ENCODE measurements at places on chromosomes 6 and 20.

- DNase-seq, result no peak
These were observed 276.8 kb downstream of the NRN1 start for GRCh38 chr6:5729813-5730517.

- DNase-seq, result peak; percentile 5
These were observed 1189.4 kb upstream of the EYS start for GRCh38 chr6:66896415-66896814.

- no peak for DNase-seq
These were observed 80.8 kb upstream of the PTPN1 start for GRCh38 chr20:50429412-50429811.

DNA sequence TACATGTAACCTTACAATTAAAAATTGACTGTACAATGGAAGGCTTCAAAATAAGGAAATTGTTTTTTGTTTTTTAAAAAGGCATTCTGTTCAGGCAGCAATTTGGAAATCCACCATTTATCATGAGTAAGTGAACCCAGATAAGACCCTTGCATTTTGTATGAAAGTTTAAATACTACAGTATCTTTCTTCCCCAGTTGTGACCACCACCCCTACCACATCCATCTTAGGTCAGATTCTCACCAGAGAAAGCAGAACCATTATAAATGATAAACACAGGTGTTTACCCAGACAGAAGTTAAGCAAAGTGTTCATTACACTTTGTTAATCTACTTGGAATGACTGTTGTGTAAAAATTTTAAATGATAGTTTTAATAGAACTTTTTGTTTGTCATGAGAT is 20.2 kb downstream of the SENP6 start:
- no peak for DNase-seq

DNA sequence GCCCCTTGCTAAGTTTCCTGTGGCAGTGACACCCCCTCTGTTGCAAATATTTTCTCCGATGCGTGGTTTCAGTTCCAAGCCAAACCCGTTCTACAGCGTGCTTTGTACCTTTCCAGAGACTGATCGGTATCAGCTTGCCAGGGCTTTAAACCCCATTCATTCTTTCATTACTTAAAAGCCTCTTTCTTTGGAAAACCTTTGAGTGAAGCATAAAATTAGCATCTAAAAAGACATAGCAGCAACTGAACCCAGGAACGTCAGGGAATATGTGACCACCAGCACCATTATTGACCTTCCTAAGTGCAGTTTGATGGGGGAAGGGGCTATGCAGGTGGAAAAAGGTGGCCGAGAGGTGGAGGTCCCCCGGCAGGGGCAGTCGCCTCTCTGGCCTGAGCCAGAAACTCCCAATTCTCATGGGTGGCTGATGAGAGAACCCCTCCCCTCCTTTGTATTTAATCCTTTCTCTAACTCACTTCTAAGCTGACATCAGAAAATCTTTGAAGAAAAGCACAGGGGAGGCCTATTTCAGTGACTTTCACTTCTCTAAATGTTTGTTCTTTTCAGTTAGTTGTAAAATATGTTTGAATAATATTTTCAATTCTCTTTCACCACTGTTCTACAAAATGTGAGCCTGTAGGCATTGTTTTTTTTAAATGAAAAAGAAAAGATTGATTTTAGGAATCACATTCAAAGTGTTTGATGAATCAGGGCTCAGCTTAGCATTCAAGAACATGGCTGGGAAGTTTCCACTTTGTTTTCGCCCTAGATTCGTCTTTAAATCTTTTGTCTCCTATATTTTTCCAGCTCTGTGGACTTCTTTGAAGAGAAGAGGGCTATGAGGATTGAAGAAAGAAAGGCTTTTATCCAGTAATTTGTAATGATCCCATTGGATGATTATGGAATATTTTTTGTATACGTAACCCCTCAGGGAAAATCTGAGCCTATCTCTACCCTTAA is 89.2 kb downstream of the RSPH3 start:
- no peak for DNase-seq

GRCh38 chr6:168030908-168031307 is 33.4 kb downstream of the KIF25 start:
- no peak for DNase-seq

DNA sequence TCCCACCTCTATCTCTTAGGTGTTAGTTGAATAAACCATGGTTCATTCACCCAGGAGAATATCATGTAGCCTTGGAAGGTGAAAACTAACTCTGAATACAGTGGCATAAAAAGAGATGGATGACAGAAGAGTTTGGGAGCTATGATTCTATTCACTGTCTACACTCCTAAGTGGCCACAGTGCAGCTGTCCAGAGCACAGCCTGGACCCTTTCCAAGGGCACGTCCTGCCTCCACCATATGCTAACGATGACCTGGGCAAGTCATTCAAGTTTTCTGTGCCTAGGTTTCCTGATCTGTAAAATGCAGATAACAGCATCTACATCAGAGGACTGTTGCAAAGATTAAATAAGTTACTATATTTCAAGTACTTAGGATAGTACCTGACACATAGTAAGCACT is 314.1 kb downstream of the PTPRT start:
- no peak for DNase-seq

DNA sequence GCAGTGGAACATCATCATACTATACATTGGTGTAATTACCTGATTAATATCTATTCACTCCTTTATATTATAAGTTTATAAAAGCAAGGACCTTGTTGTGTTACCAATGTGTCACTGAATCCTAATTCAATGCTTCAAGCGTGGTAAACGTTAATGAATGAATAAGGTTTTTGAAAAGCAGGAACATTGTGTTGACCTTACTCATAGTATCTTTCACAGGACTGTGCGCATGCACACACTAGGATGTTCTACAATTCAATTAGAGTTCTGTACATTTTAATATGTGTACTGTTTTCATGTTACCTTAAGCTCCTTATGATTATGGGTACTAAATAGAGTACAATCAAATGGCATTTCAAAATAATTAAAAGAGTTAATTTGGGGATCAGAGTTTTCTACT is 578.5 kb downstream of the BMP2 start:
- no peak for DNase-seq

DNA sequence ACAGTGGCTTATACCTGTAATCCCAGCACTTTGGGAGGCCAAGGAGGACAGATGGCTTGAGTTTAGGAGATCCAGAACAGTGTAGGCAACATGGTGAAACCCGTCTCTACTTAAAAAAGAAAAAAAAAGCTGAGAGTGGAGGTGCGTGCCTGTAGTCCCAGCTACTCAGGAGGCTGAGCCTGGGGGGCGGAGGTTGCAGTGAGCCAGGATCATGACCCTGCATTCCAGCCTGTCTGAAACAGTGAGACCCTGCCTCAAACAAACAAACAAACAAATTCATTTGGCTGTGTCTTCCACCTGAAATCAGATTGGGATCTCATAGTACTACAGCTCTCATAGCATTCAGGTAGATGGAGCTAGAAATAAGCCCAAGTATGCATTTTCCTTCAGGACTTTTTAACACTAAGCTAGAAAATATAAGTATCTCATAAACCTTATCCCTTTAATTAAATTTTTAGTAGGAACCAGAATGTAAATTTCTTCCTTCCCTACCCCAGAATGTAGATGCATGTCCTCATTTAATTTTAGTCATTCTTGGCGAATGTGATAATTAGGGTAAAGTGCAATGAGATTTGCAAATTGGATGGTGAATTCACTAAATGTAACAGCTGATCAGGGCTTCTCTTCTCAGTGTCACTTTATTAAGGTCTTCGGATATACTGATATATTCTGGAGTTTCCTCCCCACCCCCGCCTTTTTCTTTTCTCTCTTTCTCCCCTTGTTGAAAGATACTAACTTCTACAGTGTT is 190.4 kb downstream of the CDKAL1 start:
- DNase-seq, result no peak

- peak; percentile 55 for DNase-seq
These were observed 24.1 kb upstream of the SH3BGRL2 start for GRCh38 chr6:79607000-79607399.

DNA sequence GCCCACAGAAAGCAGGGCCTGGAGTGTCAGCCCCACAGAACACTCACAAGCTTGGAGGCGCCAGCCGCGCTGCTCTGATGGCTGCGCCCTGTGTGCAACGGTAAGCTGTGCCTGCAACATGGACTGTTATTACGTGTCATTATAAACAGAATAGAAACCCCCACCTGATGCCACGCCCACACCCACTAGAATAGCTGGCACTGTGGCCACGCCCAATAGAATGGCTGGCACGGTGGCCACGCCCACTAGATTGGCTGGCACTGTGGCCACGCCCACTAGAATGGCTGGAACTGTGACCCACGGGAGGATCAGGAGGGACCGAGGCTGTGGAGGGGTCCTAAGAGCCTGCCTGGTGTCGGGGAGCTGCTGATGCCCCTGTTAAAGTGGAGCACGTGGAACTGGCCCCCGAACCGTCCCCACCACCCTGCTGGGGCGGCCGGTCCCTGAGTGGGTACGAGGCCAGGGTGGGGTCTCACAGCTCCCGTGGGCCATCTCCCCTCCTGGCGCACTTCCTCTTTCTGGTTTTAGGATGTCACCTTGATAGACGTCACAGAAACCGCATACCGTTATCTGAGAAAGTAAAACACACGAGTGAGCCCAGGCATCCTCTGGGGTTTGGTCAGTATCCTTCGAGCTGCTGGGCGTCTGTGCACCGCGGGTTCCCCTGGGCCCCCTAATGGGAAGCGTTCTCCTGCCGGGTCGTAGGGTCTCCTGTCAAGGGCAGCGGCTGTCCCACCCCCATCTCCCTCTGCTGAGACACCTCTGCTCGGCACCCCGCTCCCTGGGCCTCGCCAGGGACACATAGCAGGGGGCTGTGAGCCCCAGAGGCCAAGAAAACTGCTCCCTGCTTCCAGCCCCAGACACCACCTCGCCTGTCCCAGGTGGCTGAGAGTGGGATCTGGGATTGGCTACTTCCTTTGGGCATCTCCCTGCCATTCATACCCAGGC is 25.4 kb downstream of the SLC17A9 start:
- no peak for DNase-seq

DNA sequence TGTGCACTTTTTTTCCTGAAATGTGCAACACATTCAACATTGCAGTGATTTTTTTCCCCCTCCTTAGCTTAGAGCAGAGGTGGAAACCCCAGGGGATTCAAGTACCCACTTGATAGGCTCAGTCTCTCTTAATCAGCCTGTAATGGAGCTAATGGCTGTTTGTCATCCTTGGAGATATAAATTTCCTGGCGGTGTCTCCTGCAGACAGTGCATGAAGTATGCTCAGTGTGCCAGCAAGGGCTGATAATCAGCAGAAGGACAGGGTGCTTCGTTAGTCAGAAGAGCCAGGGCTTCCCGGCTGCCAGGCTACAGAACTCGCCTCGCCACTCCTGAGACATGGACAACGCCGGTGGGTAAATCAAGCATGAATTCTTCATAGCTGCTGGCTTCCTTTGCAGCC is 69.8 kb upstream of the PHACTR2 start:
- DNase-seq, result no peak

DNA sequence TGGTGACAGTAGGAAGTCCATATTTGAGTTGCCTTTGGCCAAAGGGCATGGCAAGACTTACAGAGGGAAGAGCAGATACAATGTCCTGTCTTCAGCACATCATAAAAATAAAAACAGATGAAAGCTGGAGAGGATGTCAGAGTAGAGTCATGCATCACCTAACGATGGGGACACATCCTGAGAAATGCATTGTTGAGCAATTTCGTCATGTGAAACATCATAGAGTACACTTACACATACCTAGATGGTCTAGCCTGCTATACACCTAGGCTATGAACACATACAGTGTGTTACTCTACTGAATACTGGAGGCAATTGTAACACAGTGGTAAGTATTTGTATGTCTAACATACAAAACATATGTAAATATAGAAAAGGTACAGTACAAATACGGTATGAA is 75.6 kb downstream of the VEGFA start:
- no peak for DNase-seq

DNA sequence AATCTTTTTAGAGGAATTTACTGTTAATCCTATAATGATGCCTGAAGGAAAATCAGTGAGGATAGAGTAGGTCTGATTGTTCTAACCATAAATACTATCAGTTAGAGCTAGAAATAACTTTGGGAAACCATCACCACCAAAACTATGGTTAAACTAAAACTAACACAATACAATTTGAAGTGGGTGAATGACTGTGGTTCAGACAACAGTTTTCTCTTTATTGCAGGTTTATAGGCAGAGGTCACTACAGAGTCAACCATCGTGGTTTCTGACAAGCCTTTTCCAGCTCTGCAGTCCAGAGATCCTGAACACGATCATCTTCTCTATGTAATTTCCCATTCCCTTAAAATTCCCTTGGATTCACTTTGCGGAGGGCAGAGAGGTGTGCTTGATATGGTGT is 134.3 kb downstream of the IBTK start:
- no peak for DNase-seq

DNA sequence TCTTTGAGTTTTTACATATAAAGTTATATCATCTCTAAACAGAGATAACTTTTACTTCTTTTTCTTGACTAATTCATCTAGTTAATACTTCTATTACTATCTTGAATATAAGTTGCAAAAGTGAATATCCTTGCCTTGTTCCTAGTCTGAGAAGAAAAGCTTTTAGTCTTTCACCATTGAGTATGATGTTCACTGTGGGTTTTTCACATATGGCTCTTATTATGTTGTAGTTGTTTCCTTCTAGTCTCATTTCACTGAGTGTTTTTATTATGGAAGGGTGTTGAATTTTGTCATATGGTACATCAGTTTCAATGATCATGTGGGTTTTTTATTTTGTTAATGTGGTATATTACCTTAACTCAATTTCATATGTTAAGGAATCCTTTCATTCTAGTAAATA is 488.3 kb downstream of the COL12A1 start:
- DNase-seq, result no peak

GRCh38 chr20:17128206-17128605 is 98.6 kb upstream of the PCSK2 start:
- DNase-seq, result no peak

DNA sequence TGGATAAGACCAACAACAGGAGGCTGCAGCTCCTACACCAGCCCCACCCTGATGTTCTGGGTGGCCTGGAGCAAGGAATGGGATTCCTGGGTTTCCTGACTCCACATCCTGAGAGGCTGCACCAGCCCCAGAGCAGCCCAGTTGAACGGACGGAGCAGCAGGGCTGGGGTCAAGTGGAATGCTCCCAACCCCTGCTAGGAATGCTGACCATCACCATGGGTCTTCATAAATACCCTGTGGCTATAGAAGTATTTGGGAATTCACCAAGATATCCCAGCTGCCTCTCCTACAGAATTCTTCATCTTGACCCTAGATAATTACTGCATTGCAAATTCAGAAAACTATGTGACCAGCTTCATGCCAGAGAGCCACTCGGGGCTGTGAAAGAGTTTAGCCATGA is 180.3 kb downstream of the THBS2 start:
- no peak for DNase-seq
